ENCODE measurements at places on chromosomes 1 and 21.

DNA sequence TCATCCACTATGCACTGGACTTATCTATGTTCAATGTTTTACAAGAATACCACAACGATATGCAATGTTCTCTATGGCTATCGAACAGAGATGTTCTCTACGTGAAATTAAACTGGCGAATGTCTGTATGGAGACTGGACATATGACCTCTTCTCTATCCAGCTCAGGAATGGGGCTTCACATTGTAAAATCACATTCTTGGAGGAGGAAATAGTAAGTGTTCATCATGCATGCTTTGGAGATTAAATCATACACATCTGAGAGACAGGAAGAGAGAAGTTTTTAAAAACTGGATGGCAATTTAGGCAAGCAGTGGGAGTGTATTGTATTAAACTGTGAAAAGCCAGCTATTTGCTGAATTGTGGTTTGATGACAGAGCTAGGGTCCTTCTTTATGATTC, 47.9 kb upstream of the RGL1 start:
- no peak for DNase-seq

DNA sequence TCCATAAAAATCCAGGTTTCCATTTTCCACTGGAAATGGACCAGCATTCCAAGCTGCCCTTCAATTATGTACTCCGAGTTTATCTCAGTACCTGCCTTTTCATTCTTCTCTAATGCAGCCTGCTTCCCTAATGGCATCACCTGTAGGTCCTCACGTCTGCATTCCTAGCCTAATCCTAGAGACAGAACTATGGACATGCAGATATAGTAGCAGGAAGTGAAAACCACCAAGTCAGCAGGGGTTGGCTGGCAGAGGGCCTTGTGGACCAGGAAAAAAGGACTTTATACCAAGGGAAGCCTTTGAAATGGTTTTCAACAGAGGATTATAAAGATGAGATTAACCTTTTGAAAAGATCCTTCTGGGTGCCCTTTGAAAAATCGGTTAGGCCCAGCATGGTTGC, 135.7 kb upstream of the L1TD1 start:
- DNase-seq, result no peak

GRCh38 chr21:41133874-41134522, 34.0 kb upstream of the BACE2 start:
- no peak for DNase-seq

DNA sequence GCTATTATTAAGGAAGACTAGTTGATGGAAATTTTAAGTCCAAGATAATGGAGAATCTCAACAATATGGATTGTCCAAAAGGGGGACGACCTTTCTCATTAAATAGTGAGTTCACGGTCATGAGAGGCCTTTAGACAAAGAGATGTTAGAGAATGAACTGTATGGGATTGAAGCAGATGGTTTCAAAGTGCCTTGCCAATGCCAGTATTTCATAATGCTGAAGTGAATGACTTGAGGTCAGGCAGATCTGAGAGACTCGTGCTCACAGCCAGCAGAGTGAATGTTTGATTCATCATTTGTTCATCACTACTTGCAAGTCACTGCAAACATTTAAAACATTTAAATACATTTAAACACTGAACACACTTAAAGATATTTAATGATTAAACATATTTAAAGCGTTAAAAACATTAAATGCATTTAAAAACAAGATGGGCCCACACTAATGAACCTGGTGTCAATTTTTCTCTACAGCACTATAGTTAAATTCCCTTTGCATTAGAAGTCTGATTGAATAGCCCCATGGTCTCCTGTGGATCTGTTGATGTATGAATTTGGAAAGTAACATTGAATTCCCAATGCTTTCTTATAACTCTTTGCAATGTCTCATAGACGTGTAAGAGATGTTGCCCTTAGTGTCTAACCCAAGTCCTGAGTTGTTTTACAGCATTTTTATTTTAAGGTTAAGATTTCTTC, 80.7 kb downstream of the TGFB2 start:
- DNase-seq, result no peak

DNA sequence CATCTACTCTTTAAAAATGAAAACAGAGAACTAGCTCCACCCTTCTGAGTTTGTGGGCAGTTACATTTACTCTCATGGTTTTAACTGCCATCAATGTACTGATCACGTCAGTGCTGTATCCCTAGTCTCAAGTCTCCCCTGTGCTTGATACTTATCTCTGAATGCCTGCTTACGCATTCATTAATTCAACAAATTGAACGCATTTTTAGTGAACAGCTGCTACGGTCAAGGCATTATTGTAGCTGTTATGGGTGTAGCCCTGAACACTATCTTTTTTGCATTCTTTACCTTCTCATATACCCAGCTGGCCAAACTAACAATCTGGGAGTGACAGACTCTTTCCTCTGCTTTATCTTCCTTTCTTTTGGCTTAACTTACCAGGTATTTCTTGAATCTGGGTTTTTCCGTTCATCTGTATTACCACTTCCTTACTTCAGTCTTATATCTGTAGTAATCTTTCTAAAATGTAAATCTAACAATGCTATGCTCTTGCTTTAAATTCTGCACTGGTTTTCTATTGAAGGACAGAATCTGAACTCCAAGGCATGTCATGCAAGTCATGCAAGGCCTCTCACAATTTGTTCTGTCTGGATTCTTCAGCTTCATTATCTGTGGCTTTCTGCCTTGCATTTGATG, 33.3 kb downstream of the SMG7 start:
- DNase-seq, result no peak

DNA sequence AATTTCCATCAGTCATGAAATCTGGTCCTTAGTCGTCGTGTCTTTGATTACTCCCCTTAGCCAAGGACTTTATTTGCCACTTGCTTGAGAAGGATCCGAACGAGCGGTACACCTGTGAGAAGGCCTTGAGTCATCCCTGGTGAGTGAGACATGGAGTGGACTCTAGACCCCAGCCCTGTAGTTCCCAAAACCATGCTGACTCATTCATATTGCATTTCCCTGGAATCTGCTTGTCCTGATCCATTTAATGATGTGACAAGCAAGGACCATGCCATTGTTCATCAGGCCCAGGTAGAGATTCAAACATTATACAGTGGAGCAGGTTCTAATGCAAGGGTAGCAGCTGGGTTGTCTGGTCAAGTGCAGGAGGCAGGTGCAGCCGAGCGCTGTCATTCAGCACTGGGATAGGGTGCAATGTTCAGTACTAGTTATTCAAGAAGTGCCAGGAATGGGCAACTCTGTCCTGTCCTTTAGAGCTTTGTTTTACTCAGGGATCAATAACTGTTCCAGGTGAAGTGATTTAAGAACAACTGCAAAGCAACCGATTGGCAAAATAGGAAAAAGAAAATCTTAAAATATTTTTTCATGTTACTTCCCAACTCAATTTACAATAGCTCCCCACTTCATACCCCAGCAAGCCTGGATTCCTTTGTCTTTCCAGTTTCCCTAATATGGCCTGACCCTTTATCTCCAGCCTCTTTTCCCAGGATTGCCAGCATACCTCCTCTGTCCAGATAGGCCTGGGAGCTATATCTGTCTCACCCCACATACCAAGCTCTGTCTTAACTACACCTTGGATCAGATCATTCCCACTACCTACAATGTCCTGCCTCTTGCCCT, 26.5 kb downstream of the CAMK1G start:
- no peak for DNase-seq

DNA sequence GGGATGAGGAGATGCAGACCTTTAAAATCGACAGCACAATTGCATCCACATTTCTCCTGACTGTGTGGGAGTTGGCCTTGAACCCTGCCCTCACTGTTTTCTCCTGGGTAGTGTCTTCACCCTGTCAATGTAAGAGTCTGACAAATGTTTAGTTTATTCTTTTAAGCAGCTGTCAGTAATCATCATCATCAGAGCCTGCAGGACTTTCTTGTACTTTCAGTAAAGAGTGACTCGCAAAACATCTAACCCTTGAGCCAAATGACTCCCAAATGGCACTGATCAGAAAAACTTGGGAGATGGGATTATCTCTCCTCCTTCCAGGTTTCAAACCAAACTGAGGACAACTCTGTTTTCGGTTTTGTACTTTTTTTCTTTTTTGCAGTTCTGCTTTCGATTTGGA, 460.2 kb downstream of the KIF26B start:
- DNase-seq, result no peak

DNA sequence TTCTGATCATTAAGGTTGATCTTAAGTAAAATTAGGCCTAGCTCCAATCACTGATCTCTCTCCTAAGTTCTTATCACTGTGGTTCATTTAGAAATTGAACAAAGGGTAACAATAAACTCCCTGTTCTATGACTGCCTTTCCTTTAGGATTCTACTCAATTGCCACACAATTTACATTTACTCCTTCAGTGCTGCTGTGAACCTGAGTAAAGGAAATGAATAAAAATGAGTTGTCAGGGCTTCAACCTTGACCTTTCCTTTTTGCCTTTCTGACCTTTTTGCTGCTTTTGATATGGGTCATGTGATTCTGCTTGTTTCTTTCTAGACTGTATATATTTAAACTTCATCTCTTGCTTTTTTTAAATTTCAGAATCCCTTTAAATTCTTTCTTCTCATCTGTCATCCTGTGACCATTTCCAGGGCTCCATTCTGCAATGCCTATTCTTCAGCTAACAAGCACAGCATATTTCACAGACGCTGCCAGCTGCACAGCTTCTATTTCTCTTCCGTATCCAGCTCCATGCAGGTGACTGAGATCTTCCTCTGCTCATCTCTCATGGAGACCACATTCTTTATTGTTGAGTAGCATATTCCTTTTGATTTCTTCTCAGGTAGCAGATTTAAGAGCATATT, 3.2 kb downstream of the LRRC8B start:
- no peak for DNase-seq

- no peak for DNase-seq
Observed at GRCh38 chr1:216450227-216450626, 27.0 kb upstream of the USH2A start.

GRCh38 chr1:109622895-109623294, 3.3 kb downstream of the AMPD2 start:
- DNase-seq, result no peak

- DNase-seq, result no peak
Observed at GRCh38 chr1:218817691-218818465, 355.8 kb upstream of the LYPLAL1 start.

DNA sequence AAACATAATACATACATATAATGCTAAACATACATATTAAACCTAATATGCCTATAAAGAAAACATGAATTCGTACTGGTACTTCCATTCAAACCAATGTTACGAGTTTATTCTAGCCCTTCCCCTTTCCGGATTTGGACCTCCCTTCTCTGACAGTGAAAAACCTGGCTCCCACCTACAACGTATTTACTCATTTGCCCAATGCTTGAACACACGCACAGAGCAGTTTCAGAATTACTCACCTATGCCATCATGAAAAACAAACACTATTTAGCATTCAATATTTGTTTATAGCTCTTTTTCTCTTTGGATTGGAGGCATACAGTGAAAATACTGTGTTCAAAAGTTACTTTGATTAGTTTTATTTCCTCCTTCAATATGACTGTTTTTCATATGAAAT, 204.4 kb downstream of the LMX1A start:
- no peak for DNase-seq

DNA sequence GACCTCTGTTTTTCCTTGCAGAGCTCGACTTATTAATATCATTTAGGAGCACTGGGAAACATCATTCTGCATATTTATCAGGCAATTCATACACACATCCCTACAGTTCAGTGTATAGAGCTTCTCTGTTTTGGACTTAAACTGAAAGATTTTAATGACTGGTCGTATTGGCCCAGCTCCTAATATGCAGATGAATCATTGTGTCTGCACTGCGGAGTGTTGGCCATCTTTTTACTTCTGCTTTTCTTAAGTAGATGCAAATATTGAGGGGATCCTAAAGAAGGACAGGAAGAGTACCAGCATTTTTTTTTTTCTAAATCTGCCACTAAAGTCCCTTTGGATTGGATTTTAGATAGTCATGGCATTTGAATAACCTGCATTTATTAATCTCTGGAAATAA, 154.8 kb downstream of the BACH1 start:
- no peak for DNase-seq

DNA sequence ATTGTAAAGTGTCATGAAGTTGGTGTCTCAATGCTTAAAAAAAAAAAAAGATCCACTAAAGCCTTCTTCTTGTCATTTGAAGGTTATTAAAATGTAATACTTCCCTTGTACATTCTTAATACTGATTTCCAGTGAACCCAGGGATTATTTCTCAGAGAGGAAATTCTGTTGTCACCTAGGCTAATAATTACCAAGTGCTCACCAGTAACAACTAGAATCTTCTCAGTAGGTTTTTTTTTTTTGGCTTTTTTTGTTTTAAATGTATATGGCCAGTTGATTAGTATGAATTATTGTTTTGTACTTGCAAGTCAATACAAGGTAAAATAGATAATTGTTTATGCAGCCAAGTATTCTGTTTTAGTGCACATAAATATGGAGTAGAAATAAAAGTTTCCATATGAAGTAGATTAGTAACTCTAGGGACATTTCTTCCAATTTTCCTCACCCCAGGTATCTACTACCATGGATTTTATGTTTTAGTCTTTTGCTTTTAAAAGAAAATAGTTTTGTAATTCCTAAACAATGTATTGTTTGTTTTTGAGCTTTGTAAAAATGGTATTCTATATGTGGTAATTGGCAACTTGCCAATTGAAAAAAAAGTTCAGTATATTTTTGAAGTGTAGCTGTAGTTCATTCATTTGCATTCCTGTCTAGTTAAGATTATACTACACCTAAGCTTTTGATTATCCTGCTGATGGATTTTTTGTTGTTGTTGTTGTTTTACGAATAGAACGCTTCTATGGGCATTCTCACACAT, 21.9 kb downstream of the LAMC1 start:
- no peak for DNase-seq

GRCh38 chr1:165958306-165958705, 130.9 kb downstream of the UCK2 start:
- no peak for DNase-seq

DNA sequence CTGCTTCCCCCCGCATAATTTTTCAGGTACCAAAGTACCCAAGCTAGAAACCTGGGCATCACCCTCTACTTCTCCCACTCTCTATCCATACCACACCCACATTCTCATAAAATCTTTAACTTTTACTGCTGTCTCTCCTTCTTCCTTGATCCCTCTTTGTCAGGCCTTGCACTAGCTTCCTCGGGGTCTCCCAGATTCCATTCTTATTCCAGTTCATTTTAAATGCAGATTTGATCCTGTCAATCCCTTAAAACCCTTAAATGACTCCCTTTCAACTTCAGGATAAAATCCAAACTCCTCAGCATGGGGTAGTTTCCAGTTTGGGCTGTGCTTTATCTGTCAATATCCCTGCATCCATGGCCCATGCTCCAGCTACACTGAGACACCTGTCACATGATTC, 343.5 kb downstream of the PBX1 start:
- no peak for DNase-seq

DNA sequence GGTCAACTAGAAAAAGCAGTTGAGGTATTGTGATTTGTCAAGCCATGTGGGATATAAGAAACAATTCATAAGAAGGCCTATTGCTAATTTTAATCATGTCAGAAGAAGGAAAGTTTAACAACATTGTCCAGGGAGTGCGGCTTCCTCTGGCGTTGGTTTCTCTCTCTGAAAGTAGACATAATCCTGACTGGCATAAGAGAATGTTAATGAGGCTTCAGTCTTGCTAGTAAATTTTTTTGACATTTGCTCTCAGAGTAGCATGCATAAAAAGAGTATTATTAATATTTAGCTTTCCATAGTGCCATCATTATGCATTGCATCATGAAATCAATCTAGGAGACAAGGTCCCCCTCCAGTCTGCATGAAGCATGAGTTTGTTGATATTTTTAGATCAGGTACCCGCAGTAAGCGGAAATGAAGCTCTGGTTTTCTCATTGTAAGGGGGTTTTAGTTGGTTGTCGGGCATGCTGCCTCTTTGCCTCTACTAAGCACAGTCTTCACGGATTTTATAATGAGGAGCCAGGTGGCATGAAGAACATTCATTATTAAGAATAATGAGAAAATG, 12.8 kb upstream of the PRDM2 start:
- DNase-seq, result no peak

GRCh38 chr21:43961382-43961909, 50.7 kb upstream of the TRAPPC10 start:
- no peak for DNase-seq

Data from stimulated activated CD4-positive, alpha-beta T cell treated with anti-CD3 and anti-CD28 coated beads, TNF-alpha, amount 100 ng/mL, for 1 hour (primary cell).